ENCODE measurements at places on chromosomes 6 and 20.

- DNase-seq, result no peak
These were observed 494.1 kb upstream of the CITED2 start for GRCh38 chr6:139868576-139868975.

DNA sequence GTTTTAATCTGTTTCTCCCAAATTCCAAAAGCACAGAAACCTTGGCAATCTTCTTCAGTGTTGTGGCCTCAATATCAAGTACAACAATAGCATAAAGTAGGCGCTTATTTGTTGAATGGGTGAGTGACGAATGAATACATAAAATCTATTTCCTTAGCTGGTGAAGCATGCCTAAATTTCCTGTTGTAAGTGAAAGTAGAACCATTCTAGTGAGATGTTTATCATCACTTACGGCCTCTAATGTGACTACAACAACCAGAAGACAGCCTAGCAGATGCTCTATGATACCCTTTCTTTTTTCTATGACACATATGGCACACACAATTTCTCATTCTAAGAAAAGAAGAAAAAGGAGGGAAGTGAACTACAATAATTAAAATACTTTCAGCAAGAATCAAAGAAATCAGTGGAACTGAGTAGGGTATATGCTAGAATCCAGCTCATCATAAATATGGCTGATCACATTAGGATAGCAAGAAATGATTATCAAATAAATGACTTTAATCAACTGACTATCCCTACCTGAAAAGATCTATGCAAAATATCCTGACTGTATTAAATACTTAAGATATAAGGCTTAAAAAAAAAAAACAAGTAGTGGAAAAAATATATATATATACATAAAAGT is 67.4 kb downstream of the BTBD9 start:
- no peak for DNase-seq

GRCh38 chr6:109332748-109333147 is 49.5 kb downstream of the CD164 start:
- DNase-seq, result no peak

GRCh38 chr6:39217177-39217864 is 12.0 kb downstream of the KCNK5 start:
- DNase-seq, result no peak

DNA sequence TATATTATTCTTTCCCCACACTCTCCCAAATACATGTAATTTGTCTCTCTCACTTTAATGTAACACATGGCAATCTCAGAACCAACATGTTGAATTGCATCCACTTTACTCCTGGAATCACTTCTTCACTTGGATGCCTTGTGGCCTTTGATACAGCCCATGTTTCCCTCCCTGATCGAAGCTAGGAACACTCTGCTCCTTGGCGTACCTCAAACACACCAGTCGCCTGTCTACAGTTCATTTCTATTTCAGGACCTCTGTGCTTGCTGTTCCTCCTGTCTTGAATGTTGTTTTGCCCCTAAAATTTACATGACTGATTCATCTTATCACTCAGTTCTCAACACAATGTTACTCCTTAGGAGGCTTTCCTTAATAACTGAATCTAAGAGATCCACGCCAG is 102.3 kb upstream of the VSTM2L start:
- DNase-seq, result no peak

GRCh38 chr6:23505026-23505425 is 621.0 kb upstream of the NRSN1 start:
- DNase-seq, result no peak

DNA sequence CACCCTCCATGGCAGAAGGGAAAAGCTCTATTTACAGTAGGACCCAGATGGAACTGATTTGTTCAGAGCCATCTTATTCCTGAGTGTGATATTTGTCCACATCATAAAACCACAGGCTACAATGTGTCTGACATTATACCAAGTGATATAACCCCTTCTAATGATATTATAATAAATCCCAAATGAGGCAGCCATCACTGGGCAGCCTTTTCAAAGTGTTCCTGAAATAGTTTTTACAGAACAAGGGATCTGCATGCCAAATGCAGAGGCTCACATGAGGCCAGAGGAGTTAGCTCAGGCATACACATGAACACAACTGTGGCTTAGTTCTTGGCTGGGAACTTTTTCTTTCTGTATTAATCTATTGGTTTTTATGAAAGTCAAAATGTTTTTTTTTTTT is 207.7 kb downstream of the MAFB start:
- DNase-seq, result no peak

GRCh38 chr6:97459986-97460385 is 177.0 kb upstream of the MMS22L start:
- no peak for DNase-seq

DNA sequence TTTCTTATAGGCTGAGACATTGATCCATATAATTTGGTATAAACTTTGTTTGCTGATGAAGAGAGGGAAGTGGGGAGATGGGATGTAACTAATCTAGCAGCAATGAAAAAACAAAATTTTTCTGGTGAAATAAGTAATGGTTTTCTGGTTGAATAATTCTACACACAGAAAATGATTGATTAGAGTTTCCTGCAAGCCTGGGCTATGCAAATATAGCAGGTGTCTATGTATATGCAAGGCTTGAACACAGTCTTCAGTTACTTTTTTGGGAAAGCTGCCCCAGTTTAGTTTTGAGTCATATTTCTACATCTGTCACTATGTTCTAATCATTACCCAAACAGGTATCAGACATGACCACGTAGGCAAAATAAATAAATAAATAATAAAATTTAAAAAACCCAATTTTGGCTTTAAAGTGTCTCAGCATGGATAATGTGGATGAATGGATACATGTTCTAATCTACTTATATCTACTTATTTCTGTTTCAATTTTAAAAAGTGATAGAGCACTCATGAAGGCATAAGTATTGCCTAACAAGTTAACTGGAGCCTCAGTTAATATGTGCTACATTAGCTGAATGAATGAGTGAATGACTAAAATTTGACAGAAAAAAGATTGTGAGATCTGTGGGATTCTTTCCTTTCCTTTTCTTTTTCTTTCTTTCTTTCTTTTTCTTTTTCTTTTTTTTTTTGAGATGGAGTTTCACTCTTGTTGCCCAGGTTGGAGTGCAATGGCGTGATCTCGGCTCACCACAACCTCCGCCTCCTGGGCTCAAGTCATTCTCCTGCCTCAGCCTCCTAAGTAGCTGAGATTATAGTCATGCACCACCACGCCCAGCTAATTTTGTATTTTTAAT is 37.2 kb upstream of the TFB1M start:
- DNase-seq, result no peak
